SIG-M5 (cell line): ENCODE measurements at places on chromosomes 4 and X.

DNA sequence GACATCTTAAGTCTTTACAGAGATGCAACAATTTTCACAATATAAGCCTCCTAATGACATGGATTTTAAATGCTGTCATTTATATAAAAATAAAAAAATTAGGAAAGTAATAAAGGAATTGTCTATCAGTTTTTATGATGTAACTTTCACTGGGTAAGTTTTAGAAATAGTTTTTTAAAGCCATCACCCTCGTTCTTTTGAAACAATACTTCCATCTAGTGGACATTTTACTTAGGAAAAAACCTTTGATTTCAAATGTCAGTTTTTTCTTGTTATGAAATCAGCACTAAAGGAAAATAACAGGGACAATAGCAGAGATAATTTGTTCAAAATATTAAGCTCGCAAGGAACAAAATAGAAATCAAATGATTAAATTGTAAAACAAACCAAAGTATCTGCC lies 24.3 kb upstream of the NDNF start:
- DNase-seq, result no peak

GRCh38 chr4:156764846-156765245 lies 206.8 kb downstream of the PDGFC start:
- no peak for DNase-seq

DNA sequence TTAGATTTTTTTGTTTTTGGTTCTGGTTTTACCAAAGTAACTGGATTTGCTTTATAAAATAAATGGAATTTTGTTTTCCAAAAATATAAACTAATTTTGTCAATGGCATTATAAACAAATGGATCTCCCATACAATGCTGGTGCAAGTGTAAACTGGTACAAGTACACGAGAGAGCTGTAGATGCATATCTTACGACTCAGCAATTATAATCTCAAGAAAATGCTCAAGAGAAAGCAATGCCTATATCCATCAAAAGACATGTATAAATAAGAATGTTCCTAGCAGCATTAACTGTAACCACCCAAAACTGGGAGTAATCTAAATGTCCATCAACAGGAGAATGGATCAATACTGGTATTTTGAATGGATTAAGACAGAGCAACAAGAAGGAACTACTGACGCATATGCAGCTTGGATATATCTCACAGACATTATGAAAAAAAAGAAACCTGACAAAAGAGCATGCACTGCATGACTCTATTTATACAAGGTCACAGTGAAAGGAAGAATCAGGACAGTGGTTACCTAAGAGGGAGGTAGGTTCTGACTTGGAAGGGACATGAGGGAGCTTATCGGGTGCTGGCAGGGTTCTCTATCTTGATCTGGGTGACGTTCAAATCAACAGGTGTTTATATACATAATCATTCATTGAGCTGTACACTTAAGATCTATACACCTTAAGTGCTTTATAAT lies 9.5 kb downstream of the ADH5 start:
- DNase-seq, result no peak

- DNase-seq, result no peak
Observed at GRCh38 chrX:100995469-100995868, 26.0 kb downstream of the ARL13A start.

DNA sequence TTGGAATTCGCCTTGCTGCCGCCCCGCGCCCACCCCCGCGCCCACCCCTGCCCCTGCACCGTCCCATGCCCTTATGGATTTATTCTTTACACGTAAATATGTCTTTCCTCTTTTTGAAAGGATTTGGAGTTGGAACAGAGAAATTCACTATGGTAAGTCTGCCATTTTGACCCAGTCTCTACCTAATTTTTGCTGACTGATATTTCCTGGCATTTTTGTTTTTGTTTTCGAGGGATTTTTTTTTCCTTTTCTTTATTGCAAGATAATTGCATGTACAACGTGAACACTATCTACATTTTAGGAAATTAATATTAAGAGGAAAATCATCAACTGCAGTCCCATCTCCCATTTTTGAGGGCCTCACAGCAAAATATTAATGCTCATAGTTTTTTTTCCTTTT lies 468 bp upstream of the SPIN2B start:
- no peak for DNase-seq
